Iris pigment epithelial cell (primary cell): ENCODE measurements at places on chromosomes 13 and 19.

GRCh38 chr13:102651892-102652291, 43.0 kb downstream of the METTL21C start:
- peak; percentile 65 for DNase-seq

DNA sequence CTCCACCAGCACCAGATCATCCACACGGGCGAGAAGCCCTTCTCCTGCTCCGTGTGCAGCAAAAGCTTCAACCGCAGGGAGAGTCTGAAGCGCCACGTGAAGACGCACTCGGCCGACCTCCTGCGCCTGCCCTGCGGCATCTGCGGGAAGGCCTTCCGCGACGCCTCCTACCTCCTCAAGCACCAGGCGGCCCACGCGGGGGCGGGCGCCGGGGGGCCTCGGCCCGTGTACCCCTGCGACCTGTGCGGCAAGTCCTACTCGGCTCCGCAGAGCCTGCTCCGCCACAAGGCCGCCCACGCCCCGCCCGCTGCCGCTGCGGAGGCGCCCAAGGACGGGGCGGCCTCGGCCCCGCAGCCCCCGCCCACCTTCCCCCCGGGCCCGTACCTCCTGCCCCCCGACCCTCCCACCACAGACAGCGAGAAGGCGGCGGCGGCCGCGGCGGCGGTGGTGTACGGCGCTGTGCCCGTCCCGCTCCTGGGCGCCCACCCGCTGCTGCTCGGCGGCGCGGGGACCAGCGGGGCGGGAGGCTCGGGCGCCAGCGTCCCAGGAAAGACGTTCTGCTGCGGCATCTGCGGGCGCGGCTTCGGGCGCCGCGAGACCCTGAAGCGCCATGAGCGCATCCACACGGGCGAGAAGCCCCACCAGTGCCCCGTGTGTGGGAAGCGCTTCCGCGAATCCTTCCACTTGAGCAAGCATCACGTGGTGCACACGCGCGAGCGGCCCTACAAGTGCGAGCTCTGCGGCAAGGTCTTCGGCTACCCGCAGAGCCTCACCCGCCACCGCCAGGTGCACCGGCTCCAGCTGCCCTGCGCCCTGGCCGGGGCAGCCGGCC, 9.4 kb downstream of the ZNF784 start:
- no peak for DNase-seq

- DNase-seq = no peak
These were observed 10.5 kb downstream of the PEX11G start for GRCh38 chr19:7478173-7478842.

GRCh38 chr19:30556230-30556711, 184.1 kb downstream of the ZNF536 start:
- DNase-seq = no peak

DNA sequence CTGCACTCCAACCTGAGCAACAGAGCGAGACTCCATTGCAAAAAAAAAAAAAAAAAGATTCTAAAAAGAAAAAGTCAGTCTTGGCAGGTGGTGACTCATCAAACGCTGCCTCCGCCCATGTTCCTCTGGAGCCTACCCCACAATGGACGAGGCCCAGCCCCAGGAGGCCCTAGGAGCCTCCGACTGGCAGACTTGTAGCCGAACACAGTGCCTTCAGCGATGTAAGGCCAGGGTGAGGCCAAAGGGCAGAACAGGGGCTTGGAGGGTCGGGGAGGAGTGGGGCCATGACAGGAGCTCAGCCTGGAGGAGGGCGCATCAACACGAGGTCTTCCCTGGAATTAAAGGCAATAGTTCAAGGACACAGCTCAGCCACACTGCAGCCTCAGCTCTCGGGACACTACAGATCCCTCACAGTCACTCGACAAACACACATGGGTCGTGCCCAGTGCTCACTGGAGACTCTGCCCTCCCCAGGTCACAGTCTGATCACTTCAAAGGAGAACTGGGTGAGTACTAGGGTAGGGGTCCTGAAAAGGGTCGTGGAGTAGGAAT, 5.1 kb downstream of the USE1 start:
- DNase-seq = peak; percentile 84

GRCh38 chr19:55095260-55096060, 19.8 kb downstream of the EPS8L1 start:
- DNase-seq = no peak

- no peak for DNase-seq
These were observed 3.9 kb downstream of the PPM1N start for GRCh38 chr19:45502111-45502510.

GRCh38 chr19:35592226-35592625, 6.3 kb downstream of the PMIS2 start:
- peak; percentile 51 for DNase-seq

DNA sequence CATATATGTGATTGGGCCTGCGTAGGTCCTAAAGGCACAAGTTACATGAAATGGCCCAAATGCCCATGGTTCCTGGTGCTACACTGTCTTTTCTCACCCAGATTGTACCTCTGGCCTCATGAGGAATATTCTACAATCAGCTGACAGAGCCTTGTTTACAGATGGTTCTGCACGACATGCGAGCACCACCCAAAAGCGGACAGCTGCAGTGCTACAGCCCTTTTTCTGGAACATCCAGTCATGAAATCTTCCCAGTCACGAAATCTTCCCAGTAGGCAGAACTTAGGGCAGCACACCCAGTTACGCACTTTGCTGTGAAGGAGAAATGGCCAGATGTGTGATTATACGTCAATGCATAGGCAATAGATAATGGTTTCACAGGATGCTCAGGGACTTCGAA, 7.7 kb upstream of the ELF1 start:
- DNase-seq = no peak

DNA sequence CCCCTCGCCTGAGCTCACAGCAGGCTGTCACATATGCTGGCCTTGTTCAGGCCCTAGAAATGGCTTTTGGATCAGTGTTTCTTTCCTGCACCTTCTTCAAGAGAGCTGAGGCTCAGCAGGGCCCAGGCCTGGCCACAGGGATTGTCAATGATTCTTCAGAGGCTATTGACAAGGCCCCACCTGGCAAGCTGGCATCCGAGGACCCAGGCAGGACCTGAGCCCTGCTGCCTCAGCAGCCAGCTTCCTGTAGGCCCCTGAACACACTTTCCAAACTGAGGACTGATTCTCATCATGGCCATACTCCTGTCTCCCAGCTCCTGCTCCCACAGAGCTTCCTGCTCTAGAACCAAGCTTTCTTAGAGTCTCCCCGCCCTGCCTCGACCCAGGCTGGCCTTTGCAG, 136.8 kb downstream of the UQCRFS1 start:
- DNase-seq = no peak

DNA sequence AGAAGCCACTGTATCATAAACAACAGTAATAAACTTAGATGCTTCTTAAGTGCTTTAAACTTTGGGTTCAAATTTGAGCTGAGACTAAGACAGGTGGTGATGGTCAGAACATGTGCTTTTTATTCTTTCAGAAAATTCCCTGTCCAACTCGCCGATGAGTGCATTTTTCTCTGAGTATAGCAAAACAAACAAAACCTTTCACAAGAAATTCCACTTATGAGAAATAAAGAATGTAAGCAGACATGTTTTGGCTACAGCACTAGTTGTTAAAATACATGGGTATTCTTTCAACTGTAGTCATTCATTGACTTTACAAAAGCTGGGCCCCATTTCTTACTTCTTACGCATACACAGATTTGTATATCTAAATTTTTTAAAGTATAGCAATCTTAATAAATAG, 125.6 kb downstream of the SPRY2 start:
- DNase-seq = peak; percentile 85

GRCh38 chr19:5436106-5436947, 18.9 kb upstream of the ZNRF4 start:
- DNase-seq = peak; percentile 66

GRCh38 chr19:4361152-4362046, 18.0 kb downstream of the MPND start:
- DNase-seq = no peak

DNA sequence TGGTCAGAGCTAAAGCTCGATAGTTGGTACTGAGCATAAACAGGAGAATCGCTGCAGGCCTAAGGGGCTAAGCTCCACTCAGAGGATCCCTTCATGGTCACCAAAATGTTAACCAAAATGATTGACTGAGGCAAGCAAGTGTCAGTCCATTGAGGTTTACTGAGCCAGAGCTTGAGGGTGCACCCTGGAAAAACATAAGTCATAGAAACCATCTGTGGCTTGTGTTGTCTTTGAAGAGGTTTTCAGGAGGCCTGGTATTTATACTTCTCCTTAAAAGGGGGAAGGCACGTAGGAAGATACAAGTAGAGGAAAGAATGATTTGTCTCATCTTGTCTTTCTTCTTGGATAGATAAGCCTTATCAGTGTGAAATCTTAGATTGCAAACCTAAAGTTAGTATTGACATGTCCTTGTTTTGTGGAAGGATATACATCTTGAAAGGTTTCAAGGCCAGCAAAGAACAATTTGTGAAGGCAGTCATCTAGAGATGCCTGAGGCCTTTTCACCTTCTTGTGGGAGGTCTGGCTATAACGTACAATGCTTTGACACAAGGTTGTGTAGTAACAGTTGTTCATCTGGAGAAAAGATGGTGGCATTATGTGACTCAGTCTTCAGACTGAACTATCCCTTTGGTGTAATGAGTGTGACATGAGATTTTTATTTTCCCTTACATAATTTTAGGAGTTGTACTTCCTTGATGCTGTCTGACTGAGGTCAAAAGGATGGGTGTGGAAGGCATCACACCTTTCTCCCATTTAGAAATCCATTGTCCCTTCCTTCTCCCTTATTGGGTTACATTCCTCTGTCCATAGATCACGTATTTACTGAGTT, 14.7 kb upstream of the CEACAM6 start:
- no peak for DNase-seq

GRCh38 chr13:74452881-74453280, 318.7 kb upstream of the KLF12 start:
- no peak for DNase-seq

GRCh38 chr19:31357315-31357673, 8.1 kb upstream of the TSHZ3 start:
- DNase-seq = no peak

- no peak for DNase-seq
These were observed 81.4 kb downstream of the RNASEH2B start for GRCh38 chr13:50990818-50991506.

GRCh38 chr13:93900731-93901130, 578.8 kb downstream of the DCT start:
- DNase-seq = no peak

- DNase-seq = no peak
These were observed 2.1 kb downstream of the DNAJB1 start for GRCh38 chr19:14516048-14516534.

DNA sequence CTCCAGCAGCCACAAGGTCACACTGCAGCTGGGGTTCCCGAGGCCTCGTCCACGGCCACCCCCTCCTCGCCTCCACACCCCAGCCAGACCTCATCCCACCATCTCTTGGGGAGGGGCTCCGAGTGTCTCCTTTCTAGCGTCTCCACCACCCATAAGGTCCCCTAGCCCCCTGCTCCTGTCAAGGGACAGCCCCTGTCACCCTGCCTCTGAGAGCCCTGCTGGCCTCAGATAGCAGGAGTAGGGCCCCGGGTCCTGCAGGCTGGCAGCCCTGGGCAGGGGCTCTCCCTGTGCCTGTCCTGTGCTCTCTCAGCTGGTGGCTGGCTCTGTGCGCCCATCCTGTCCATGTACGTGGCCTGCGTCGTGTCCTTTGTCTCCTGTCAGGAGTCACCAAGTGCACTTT, 17.0 kb downstream of the COMP start:
- DNase-seq = no peak
